AG20443 (cell line): ENCODE measurements at places on chromosomes 1 and 21.

DNA sequence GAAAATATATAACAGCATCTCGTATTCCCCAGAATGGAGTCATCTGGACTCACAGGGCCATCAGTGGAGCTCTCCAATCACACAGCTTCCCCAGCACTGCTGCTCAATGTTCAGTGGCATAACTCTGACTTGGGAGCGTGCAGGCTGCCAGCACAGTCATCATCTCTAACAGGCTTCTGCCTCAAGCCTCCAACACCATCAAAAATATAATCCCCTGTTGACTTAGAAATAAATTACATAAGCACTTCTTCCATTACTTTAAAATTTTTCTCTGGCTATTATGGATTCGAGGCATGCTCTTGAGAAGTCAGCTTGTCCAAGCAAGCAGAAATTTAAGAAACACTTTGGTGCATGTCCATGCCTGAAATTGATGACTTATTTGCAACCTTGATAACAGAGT is 6.2 kb downstream of the DUSP23 start:
- peak; percentile 68 for DNase-seq

DNA sequence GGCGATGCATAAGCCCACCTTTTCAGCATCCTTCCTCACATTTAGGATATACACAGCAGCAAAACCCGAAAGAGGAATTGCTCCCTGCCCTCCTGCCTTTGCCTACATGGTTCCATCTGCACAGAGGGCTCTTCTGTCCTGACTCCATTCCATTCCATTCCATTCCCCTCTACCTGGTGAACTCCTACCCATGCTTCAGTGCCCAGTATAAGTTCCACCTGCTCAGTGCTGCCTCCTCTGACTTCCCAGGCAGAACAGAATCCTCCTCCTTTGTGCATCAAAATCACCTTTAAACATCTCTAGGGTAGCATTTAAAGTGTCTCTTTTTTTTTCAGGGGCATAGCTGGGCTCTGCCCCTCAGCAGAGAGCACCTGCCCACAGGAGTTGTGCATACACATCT is 112.9 kb downstream of the PCNX2 start:
- no peak for DNase-seq

GRCh38 chr1:145962157-145963102 is 1.9 kb downstream of the ANKRD34A start:
- DNase-seq: peak; percentile 81

- DNase-seq: peak; percentile 14
These were observed 745 bp downstream of the MAGI3 start for GRCh38 chr1:113390871-113391648.

GRCh38 chr1:17404820-17405219 is 32.8 kb downstream of the PADI6 start:
- no peak for DNase-seq

DNA sequence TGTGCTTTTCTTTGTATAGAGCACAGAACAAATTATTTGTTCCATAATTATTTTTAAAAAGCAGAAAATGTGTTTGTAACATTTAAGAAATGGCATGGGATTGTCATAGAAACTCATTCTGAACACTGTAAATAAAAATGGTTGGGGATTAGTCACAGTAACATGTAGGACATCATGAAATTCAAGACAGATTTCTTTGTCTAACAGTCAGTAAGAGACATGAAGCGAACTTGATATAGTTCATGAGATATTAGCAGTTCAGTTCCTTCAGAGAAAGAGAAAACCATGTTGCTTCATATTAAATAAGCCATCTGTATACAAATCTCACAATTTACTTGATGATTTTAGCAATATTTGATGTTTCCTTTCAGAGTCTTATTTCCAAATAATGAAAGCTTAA is 19.7 kb downstream of the NFIA start:
- DNase-seq: peak; percentile 21

DNA sequence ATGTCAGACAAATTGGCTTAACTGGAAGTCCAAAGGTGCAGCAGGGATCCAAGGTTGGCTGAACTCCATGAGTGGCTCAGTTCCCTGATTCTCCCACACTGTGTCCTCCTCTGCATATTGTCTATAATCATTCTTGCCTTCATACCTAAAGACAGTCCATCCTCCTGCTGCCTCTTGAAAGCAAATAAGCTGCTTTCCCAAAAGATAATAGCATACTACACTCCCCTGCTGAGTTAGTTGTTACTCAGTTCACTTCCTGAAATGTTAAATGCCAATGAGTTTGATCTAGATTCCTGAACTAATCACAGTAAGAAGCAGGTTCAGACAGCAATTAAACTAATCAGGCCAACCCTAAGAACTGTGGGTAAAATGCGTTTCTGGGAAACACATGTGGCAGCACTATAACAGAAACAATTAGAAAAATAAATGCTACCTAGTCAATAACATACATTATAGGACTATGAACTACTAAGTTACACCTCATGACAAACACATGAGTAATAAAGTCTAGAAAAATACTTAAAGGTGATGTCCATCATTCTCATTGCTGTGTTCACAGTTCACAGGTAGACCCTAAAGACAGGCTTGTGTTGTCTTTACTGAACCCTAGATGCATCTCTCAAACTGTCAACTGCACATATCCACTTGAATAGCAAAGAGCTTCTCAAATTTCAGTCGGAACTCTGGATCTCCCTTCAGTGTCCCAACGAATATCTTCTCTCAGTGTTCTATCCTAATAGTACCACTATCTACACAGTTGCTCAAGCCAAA is 50.8 kb upstream of the BOLA1 start:
- DNase-seq: no peak

DNA sequence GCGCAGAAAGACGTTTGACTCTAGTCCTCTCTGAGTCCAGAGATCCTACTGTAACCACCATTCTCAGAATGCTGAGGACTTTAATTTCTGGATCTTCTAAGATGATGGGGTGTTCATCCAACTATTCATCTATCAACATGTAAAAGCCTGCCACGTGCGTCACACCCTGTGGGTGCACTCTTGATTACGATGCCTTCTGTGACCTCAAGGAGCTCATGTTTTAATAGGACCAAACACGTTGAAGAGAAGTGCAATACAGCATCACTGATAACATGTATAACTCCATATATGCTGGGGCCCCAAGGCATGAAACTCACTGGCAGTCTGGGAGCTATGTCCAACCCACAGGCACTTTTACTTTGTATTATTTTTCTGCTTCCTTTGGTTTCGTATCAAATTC is 19.0 kb downstream of the KIAA0040 start:
- DNase-seq: no peak

DNA sequence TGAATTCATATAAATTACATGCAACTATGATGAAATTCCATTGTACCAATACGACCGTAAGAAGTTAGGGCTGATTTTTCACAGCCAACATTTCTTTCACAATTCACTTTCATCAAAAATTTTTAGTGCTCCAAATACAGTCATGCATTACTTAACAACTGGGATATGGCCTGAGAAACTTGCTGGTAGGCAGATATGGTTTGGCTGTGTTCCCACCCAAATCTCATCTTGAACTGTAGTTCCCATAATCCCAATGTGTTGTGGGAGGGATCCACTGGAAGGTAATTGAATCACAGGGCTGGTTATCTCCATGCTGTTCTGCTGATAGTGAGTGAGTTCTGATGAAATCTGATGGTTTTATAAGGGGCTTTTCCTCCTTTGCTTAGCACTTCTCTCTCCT is 244.4 kb downstream of the AKT3 start:
- no peak for DNase-seq

GRCh38 chr1:30525971-30526651 is 197.3 kb downstream of the MATN1 start:
- peak; percentile 82 for DNase-seq

GRCh38 chr1:206875752-206876377 is 10.4 kb downstream of the IL20 start:
- DNase-seq: no peak
